ENCODE measurements at places on chromosomes 12 and 14.

DNA sequence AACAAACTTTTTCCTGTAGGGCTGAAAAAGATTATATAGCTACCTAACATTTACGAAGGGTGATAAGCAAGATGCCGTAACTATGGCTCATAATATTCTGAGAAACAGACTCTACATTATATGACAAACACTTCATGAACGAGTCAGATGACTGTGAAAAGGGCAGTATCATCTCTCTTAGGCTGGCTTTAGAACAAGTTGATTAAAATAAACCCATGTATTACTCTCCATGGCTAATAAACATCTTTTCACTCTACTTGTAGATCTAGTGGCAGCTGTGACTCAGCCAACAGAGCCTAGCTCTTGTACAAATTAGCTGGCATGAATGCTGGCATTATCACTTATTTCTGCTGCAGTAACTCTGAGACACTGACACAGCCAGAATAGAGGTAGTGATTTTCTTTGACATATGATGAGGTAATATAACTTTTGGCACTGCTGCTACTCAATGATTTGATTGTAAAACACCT is 47.1 kb downstream of the SLC2A13 start:
- DNase-seq = no peak

DNA sequence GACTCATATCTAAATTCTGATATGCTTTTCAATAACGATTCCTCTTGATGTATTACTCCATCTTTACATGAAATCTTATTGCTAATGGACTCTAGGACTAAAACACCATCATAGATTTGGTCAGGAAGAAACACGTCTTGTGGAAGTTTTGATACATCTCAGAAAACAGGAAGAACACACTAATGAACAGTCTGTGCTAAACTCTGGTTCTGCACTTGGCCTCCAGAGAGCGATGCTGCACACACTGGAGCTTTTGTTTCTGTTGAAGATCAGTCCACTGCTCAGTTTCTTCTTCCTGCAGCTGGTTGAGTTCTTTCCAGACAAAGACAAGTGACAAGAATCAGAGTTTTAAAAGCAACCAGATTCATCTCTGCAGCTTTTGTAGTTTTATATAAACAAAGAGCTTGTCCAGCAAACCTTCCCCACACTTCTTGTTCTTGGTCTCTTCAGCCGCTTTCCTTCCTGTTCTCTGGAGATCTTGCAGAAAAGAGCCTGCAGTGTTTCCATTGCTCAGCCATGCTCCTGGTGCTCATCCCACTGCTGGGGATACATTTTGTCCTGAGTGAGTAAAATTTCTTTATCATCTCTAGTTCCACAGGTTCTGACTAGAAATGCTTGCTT is 229.1 kb upstream of the OR4E1 start:
- no peak for DNase-seq

DNA sequence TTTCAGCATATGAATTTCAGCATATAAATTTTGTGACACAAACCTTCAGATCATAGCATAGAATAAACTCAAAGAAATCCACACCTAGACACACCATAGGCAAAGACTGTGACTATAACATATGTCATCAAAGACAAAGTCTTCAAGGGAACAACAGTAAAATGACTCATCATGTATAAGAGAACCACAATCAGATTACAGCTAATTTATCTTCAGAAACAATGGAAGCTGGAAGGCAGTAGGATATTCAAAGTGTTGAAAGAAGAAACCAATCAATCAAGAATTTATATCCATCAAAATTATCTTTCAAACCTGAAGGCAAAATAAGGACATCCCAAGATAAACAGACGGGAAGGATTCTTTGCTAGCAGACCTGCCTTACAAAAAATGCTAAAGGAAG is 29.0 kb downstream of the DLK1 start:
- DNase-seq = no peak

DNA sequence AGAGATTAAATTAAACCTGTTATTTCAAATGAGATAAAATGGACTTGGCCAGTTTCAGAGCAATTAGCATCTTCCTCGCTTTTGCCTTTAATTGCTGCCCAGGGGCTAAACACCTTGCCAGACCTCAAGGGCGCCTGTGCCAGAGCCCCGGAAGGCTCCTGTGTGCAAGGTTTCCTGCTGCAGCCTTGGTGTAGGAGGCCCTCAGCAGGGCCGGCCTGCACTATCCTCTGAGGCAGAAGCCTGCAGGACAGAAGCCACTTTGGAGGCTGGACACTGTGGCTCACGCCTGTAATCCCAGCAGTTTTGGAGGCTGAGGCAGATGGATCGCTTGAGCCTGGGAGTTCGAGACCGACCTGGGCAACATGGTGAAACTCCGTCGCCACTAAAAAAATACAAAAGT is 150.4 kb downstream of the CALM1 start:
- DNase-seq = no peak

DNA sequence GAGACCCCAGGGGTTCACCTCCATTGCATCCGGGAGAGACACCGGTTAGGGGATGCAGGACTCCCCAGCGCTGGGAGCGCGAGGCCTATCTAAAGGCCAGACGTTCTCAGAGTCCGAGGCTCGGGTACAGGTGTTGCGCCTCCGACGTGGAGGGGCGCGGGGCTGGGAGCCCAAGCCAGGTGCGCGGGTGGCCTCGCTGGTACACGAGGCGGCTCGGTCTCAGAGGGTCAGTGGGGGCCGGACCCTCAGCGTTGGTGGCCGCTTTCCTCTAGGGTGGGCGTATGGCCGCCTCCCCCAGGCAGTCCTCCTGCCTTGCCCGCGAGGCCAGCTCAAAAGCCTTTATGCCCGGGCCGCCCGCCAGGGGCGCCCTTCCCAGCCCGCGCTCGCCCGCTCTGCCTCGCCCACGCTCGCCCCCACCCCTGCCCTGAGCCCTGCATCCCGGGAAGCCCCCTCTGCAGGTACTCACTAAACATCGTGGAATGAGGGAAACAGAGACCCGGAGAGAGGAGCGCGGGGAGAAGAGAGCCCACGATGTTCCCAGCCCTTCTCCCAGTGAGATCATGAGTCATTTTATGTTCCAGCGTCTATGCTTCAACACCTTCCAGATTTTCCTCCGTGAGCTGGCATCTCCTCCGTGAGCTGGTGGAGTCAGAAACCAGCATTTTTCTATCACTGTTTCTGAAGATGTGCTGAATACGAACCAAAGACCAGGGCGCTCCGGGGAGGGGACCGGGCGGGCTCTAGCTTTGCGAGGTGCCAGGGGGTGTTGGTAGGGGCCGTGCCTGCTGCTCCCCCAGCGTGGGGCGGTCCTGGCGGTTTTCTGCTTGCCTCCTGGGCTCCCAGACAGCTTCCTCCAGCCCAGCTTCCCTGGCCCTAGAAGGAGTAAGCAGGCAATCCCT is 73.8 kb downstream of the DIO3 start:
- no peak for DNase-seq

GRCh38 chr14:67133595-67134441 is 55.4 kb upstream of the GARIN2 start:
- no peak for DNase-seq

DNA sequence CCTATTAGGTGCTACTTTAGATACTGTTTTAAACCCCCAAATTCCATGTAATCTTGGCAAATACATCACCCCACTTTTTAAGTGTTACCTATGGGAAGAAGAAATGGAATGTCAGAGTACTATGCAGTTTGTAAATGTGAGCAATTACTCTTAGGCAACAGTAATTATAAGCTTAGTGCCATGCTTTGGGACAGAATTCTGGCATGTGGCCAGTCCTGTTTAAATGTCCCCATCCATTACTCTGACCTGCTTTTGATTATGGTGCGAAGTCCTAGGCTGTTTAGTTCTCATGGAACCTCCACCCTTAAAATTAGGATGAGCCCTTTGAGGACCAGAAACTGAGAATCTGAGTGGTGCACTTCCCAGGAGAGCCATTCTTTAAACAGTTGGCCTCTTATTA is 321.4 kb upstream of the RGS6 start:
- no peak for DNase-seq

Measured in neural progenitor cell (in vitro differentiated cells).